Thyroid gland (tissue), 4 donors: ENCODE measurements at places on chromosomes 1 and 21.

DNA sequence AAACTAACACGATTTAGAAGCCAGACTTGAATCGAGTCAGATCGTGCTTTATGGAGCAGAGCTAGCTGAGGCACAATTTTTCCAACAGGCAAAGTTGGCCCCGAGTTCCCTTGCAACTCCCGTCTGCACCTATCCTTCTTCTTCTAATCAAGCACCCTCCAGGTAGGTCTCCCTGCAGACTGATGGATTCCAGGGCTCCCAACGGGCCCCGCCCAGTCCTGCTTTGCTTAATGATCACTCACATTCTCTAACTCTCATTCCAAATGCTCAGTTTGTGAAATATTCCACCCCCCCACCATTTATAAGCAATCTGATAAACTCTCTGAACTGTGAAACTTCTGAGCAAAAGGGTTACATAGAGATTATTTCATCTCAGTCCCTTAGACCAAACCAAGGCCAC lies 119.6 kb downstream of the SLC30A10 start:
- no peak for DNase-seq

DNA sequence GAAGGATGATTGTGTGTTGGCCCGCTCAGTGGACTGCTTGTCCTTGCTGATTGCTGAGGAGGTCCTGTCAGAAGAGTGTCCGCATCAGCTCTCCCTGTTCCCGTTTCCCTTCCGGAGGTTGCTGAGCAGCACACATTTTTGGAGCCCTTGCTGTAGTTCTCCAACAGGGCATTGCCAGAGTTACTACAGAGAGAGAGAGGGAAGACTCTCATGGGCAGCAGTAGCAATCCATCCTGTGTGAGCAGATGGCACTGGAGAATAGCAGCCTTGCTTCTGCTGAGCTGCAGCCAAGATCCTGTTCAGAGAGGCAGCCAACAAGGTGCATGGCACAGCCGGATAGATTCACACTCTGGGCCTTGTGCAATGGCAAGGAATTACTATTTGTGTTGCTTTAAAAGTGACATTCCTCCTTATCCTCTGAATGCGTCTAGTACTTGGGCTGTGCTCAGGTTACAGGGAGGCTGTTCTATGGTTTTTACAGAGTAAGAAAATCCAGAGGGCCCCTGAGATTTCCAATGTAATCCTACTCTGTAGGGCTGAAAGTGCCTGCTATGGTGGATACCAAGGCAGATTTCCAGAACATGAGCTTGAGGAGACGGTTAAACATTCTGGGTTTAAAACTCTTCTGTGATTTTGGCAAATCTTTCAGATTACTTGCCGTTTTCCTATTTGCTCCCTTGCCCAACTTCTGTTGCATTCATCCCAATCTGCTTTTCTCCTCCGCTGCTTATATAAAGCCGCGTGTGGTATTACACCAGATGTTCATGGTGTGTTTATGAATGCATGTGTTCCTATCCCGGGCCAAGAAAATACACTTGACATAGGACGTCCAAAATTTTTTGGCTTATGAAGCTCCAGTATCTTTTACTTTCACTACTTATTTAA lies 27.4 kb downstream of the AK4 start:
- DNase-seq = no peak

GRCh38 chr1:26335774-26336476 lies 18.0 kb downstream of the CRYBG2 start:
- DNase-seq = no peak

GRCh38 chr21:39531064-39531463 lies 79.3 kb downstream of the SH3BGR start:
- DNase-seq = no peak

DNA sequence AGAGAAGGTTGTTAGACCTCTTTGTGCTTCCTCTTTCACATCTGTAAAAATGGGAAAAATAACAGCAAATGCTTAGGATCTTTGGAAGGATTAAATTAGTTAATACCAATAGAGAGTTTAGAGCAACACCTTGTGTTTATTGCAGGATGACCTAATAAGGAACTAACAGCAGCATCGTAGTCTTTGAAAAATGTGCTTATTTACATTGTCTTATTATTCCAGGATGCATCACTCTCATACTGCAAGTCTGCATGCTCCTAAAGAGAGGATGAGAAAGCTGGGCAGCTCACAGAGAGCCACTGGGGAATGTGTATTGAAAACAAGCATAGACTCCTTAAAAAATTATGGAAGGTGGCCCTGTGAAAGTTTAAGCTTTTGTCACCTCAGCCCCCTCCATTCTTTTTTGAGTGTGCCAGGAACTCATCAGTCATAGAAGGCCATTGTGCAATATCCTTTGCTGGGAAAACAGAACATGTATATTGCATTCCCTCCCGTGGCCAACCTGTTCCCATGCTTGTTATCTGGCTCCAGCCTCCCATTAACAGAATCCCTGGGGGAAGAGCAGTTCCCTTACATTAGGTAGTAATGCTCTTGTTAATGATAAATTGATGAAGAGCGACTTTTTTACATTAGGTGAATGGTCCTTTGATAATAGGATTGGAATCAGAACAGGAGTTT lies 180.7 kb downstream of the ZNF326 start:
- DNase-seq = no peak

DNA sequence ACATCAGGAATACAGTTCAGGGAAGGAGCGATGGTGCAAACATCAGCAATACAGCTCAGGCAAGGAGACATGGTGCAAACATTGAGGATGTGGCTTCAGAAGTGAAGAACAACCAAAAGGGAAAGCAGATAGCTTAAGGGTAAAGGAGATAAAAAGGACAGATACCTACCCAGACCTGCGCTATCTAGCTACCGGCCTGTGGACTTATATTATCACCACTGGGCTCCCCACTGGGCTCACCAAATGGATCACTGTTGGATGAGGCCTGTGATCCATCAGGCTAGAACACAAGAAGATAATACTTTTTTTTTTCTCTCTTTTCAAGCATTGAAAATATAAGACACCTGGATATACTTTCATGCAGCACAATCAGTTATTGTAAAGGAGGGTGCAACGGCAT lies 44.7 kb upstream of the C8B start:
- DNase-seq = no peak

GRCh38 chr1:70518106-70518505 lies 107.0 kb downstream of the CTH start:
- no peak for DNase-seq

GRCh38 chr1:204633665-204634064 lies 51.9 kb downstream of the LRRN2 start:
- peak; percentile 82 for DNase-seq

DNA sequence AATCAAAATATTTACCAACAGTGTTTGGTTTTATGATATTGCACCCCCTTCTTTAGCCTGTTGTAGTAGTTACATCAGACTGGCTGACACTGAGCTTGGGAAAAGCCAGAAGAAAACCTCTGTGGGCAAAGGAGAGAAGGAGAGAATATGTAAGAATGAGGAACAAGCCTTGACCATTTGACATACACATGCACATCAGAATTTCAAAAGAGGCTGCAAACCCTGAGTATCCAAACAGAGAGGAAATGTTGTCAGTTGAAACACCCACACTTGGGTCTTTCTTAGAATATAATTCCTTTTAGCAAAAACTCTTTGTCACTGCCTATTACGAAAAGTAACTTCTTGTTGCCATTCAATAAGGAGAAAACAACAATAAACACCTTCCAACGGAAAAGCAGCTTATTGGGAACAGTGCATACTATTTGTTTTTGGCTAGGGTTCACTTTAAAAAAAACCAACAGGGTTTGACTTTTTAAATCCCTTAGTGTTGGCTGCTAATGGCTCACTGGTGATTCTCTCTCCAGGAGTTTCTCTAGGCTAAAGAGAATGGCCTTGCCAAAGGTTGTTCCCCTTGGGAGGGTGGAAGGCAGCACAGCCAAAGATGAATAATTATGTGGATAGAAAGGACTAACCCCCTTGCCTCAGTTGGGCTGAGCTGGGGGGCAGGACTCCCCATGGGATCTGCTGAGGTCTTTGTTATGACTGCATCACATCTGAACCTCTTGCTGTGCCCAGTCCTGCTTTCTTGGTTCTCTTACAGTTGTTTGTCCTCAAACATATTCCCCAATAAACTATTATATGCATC lies 48.9 kb downstream of the GORAB start:
- peak; percentile 3 for DNase-seq

DNA sequence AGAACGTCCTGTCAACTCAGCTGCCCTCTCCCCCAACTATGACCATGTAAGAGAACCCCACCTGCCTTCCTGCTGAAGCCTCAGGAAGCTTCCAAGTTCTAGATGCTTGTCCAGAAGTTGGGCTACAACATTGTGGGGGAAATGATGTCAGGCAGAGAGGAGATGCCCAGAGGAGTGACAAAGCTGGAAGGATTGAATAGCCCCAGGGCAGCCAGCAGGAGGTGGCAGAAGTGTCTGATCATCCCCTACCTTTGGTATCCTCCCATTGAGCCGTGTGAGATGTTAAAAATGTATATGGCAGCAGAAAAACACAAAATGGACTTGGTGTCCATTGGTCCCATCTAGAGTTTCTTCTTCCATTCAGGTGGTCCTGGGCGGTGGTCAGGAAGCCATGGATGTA lies 6.6 kb downstream of the EIF3I start:
- DNase-seq = no peak

DNA sequence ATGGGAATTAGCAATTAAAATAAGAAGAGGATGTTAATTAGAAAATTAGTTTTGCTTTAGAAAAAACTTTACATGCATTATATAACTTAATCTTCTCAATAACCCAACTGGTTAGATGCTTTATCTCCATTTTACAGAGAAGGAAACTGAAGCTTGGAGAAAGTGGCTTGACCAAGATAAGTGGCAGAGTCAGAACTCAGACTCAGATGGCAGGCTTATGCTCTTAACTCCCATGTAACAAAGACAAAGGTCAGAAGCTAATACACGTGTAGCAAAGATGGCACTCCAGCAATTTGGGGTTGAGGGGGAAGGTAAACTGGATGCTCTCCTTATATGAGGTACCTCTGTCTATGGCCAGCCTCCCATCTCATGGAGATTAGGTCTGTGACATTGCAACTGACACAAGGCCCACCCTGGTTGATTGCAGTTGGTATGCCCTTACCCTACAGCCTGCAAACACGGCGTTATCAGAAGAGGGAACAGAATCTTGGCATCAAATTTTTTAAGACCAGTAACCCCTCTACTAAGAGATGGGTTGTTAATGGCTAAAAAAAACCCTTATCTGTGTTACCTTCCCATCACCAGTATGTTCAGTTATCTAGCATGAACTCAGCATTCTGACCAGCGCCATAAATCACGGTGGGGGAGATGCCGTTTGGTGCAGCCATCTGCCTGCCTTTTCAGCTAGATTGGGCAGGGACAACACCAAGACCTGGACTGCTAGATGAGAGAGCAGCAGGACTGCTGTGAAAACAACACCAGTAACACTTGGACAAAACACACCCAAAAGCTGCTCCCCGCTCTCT lies 97.0 kb downstream of the UBR4 start:
- no peak for DNase-seq

- DNase-seq = no peak
Measured at GRCh38 chr1:161044535-161044907, 1.3 kb downstream of the USF1 start.

GRCh38 chr1:167043752-167044488 lies 46.3 kb downstream of the GPA33 start:
- peak; percentile 79 for DNase-seq
